ENCODE measurements at places on chromosomes 3 and 15.
A peak's percentile ranks its signal among the peaks of the same experiment; 100 is the strongest.

DNA sequence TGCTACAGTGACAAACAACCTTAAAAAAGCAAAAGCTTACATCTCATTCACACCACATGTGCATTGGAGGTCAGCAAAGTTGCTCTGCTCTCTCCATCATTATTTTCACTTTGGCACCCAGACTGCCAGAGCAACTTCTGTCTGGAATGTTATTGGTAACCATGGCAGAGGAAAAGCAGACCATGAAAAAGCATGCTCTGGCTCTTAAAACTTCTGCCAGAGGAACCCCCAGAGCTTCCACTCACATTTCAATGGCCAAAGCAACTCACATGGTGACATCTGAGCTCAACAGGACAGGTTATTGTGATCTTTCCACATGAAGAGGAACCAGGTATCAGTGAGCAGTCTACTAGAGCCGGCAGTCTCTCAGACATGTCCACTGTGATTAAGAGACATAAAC is 21.9 kb upstream of the FRMD5 start:
- DNase-seq, result no peak

GRCh38 chr3:197561926-197562325 is 6.2 kb upstream of the BDH1 start:
- no peak for DNase-seq

DNA sequence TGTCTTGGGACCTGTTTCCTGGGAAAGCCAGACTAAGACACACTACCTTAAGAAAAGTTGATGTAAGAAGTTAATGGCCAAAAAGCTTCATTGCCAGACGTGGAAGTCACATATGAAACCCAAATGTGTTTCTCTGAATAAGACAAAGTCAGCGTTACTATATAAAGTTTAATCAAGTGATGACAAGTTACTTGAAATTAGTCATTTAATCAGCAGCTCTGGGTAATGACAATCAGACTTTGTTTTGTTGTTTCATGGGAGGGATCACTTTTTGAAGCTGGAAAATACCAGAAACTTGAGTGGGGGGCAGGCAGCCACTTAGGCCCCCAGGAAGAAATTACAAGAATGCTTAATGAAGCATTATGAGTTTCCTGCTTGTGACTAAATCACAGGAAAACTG is 218.6 kb downstream of the PTPRG start:
- no peak for DNase-seq

- DNase-seq, result peak; percentile 3
Observed at GRCh38 chr3:62558549-62559112, 185.3 kb upstream of the FEZF2 start.

- DNase-seq, result peak; percentile 22
Observed at GRCh38 chr3:142888481-142889211, at the start of gene PCOLCE2. Gene PCOLCE2, minus strand, starts transcription at chr3:142889083. Its CDS starts 187 bp downstream, at chr3:142888896.

DNA sequence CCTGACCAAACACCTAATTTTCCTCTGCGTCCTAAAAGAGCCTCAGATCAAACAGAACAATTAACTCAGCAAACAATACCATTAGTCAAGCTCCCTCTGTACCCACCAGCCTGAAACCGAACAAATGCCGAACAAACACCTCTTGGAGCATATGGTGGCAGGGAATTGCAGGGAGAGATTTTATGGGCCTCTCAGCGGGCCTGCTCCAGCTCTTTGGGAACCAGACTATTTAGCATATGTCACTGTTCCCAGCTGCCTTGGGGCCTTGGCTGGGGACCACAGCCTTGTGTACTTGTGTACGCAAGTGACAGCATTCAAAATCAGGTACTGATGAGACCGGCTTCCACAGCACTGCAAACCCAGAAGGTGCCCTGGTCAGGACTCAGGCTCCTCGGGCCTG is 388.8 kb upstream of the PPP2R3A start:
- no peak for DNase-seq

DNA sequence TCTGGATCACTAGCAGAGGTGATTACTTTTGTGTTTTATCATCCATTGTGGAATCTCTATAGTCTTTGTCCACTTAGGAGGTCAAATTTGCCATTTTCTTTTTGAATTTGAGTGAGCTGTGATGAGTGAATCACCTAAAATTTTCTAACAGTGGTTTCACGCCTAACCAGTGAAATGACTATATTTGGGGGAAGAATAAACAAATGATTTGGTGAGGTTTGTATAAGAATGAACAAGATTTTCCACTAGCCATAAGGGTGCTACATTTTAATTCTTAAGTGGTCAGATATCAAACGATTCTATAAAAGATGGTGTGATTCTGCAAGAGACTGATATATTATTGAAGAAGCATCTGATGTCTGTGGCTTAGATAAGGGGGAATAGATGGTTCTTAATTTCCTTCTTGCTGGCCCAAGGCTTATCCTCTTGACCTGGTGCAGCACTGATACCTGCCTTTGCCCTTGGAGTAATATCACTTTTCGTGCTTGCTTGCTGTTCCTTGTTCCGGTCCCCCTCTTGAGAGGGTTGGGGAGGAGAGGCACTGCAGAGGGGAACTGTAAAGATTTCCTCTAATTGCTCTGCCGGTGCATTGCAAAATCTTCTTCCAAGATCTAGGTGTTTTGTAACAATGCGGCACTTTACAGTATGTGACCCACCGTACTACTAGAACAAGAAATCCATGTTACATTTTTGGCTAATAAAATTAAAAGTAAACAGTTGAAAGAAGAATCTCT is 14.5 kb downstream of the C3orf20 start:
- peak; percentile 31 for DNase-seq

DNA sequence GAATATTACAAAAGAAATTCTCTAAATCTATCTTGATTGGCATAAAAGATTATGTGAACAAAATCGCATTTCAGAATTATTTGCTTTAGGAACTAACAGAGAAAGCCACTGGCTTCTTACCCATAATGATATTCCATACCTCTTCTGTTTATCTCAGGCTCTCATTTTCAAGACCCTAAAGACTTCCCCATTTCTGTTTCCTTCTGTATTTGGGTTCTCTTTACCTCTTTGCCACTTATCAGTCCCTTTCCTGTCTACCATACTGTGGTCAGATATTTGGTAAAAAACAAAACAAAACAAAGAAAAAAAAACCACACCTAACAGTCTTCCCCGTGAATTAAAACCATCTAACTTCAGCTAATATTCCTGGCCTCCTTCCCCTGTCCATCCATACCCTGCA is 108.5 kb downstream of the LRRC28 start:
- no peak for DNase-seq

DNA sequence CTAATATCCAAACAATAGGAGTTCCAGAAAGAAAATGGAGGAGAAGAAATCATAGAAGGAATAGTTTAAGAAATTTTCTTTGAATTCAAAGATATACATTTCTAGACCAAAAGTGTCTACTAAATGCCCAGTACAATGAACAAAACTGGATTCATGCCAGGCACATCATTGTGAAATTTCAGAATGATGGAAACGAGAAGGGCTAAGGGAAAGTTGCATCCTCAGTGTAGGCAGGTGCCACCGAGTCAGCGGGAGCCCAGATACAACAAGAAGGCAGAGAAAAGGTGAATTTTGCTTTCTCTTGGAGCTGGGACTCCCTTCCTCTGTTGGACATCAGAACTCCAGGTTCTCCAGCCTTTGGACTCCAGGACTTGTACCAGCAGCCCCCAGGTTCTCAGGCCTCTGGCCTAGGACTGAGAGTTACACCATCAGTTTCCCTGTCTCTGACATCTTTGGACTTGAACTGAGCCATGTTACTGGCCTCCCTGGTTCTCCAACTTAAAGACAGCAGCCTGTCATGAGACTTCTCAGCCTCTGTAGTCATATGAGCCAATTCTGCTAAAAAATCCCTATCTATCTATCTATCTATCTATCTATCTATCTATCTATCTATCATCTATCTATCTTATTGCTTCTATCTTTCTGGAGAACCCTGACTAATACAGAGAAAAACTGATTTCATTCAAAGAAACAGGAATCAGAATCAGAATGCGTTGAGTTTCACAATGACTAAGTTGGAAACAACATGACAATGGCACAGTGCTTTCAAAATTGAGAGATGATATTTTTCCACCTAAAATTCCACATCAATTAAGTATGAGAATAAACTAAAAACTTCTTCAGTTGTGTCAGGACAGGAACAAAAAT is 207.7 kb downstream of the FAM43A start:
- DNase-seq, result peak; percentile 65

DNA sequence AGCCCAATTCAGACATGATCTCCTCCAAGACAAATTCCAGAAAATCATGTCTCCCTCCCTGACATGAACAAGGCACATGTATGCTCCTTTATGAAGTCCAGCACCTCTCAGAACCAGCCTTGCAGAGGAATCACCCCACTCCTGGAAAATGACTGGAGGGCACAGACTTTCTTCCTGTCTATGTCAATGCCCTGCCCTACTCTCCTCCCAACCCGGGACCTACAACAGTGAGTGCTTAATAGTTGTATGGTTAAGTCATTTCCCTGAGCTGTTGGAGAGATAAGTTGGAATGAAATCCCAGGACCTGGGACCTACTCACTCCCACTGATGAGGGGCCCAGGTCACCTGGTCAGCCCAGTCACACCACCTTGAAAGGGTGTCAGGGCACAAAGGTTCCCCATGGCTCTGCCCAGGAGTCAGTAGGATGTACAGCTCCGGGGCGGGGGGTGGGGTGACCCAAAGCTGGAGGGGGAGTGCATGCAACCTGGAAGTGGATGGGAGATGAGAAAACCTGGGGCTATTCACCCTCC is 80.1 kb upstream of the HERC1 start:
- no peak for DNase-seq

- DNase-seq, result no peak
Observed at GRCh38 chr15:47194718-47195117, 522.6 kb upstream of the SEMA6D start.

- DNase-seq, result no peak
Observed at GRCh38 chr3:1696669-1697275, 401.9 kb upstream of the CNTN4 start.

- no peak for DNase-seq
Observed at GRCh38 chr3:175247629-175248028, 388.5 kb downstream of the NAALADL2 start.

- no peak for DNase-seq
Observed at GRCh38 chr3:135905058-135905724, 60.3 kb upstream of the PPP2R3A start.

- no peak for DNase-seq
Observed at GRCh38 chr3:140914384-140914945, 27.2 kb upstream of the SLC25A36 start.

DNA sequence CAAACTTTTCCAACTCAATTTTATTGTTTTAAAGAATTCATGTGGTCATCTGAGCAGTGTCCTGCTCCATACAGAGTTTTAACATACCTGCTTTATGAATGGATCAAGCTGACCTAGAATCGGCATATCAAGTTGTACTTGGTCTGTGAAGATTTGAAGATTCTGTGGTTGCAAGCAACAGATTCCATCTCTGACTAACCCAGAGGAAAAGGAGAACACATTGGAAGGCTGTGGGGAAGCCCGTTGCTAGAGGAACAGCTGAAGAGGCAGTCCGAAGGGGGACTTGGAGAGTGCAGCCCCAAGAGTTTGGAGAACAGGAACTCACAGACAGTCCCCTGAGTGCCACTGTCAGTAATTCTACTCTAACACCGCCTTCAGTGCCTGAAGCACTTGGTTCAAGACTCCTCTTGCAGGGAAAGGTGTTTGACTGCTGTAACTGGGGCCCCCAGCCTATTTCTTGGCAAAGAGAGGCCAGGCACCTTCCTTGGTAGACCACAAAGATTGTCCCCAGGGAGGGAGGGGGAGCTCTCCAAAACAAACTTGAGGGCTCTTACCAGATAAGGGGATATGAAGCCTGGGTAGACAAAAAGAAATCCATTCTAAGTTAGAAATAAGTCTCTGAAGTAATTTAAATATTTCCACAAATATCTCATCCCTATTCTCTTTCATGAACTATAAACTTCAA is 88.8 kb downstream of the LARS2 start:
- DNase-seq, result no peak
